ENCODE measurements at places on chromosomes 11 and 22.

DNA sequence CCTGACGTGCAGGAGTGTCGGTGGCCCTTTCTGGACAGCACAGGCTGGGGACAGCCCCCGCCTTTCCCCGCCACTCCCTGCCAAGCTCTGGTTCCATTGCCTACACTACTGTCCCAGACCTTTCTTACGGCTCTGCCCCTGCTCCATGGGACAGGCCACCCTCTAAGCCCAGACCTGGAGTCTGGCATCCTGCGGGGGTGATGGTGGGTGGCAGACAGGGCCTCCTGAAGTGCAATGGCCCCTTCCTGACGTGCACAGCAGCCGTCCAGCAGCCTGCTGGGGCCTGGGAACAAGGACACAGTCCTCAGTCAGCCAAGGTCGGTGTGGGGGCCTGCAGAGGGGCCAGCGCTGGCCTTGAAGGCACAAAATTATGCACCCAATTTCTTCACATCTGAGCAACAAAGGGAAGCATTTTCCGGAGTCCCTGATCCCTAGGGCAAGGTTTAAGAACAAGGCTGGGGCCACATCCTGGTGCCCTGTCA is 79.7 kb upstream of the KCNQ1OT1 start:
- DNase-seq = no peak

- no peak for DNase-seq
Measured at GRCh38 chr22:45237065-45237990, 3.4 kb downstream of the KIAA0930 start.

DNA sequence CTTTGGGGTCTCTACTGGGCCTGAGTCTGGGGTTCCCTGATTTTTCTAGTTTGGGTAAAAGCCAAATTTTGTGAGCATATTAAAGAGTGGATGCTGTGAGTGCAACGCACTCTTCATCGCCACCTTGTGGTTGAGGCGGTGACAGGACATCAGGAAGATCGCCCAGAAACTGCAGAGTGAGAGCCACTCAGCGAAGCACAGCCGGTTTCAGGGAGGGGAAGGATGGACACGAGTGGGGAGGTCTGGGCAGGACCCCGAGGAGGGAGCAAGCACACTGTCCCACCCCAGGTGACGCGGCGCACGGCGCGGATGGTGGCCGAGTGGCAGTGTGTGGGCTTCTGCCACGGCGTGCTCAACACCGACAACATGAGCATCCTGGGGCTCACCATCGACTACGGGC is 9.1 kb downstream of the SELENOO start:
- DNase-seq = peak; percentile 73

DNA sequence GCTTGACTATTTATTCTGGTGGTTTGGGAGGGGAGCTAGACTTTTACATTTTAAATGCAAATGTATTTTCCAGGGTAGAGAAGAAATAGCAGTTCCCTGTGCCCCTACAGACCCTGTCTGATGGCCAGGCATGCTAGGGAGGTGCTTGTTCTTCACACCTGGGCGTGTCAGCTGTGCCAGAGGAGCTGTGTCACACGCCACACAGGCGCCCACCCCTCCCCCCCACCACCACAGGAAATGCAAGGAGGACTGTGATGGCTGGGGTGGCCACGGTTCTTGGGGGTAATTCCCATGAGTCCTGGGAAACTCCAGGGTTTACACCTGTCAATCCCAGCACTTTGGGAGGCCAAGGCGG is 82.2 kb downstream of the FLI1 start:
- peak; percentile 19 for DNase-seq

- DNase-seq = peak; percentile 40
Measured at GRCh38 chr22:30261134-30261533, 5.5 kb downstream of the OSM start.

GRCh38 chr11:117888139-117888566 is 11.7 kb upstream of the FXYD6 start:
- no peak for DNase-seq

DNA sequence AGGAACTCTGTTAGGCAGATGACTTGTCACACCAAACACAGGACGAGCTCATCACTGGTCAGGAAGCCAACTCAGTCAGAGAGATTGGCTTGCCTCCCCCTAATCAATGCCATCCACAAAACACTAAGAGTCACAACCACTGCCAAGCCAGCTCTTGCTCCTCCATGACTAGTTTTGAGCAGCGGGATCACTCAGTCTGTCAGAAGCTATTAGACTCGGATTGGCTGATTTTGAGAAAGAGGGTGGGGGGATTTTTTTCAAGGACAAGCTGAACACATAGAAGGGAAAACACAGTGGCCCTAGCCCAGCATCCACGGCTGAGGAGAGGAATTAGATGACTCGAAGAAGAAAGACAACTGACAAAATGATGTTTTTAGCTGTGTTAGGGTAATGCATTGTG is 55.9 kb downstream of the SEZ6L start:
- DNase-seq = no peak

DNA sequence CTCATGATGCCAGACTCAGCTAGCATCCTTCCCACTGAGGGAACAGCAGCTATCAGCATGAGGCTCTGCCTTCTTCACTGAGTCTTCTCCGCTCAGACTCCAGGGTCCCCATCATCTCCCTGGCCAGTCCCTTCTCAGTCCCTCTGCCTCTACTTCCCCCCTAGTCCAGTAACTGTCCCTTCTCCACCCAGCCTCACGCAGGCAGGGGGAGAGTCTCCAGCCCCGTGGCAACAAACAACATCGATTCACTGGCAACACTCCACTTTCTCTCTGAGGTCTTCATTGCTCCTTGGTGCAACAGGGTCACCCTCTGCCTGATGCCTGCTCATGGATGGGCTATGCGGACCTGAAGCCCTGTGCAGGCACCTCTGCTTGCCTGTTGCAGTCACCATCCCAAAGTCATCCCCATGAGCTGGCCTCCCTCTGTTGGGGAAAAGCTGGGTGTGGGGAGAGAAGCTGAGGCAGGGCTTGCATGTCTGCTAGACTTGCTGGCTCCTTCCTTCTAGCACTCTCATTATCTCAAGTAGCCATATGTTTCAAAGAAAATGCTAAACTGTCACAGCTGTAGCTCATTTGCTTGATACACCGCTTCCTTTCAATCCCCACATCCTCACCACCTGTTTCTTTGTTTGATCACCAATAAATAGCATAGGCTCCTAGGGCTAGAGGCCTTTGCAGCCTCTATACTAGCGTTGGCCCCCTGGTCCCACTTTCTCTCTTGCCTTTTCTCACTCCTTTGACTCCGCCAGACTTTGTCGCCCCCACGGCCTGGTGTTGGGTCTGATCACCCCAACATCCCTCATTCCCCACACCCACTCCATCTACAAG is 4.3 kb upstream of the BCR start:
- no peak for DNase-seq

DNA sequence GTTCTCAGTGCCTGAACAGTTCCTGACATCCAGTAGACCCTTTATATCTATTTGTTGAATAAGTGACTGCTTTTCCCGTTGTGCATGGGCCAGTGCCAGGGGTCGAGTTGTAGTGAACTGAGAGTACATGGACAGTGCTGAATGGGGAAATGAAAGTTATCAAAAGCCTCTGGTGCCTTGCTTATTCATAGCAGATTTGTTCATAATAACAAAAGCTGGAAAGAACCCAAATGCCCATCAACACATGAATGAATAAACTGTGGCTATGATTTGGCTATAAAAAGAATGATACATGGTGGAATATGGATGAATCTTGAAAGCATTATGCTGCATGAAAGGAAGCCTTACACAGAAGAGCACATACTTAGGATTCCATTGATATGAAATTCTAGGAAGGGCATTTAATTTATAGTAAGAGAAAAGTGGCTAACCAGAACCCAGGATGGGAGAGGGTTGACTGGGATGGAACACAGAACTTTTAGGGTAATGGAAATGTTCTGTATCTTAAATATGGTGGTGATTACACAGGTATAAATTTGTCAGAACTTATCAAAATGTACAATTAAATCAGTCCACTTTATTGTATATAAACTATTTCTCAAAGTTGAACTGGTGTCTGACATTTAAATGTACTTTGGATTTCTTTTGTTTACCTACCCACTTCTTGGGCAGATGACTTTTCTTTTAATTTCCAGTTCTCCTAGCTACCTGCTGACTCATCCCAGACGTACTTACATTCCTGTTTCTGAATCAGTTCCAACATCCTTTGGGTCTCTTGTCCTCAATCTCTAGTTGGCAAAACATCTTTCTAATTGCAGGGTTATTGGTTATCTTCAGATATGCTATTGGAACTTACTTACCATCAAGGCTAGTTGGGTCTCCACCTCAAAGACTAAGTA is 42.8 kb downstream of the PACS1 start:
- no peak for DNase-seq

DNA sequence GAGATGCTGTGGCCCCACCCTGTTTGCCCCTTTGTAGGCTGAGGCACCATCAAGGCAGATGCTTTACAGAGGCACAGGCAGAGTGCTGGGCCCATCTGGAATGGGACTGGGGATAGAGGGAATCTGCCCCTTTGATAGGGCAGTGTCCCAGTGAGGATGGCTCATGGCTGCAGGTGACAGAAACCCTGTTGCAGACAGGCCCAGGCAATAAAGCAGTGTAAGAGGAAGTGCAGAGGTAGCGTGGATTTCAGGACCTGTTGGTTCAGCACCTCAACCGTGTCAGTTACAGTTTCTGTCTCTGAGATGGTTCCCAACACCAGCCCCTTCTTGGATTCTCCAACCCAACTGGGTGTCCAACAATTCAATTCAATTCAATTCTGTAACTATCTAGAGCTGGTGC is 25.1 kb downstream of the PRDM11 start:
- DNase-seq = no peak

GRCh38 chr11:27857014-27857413 is 156.8 kb upstream of the BDNF start:
- no peak for DNase-seq

DNA sequence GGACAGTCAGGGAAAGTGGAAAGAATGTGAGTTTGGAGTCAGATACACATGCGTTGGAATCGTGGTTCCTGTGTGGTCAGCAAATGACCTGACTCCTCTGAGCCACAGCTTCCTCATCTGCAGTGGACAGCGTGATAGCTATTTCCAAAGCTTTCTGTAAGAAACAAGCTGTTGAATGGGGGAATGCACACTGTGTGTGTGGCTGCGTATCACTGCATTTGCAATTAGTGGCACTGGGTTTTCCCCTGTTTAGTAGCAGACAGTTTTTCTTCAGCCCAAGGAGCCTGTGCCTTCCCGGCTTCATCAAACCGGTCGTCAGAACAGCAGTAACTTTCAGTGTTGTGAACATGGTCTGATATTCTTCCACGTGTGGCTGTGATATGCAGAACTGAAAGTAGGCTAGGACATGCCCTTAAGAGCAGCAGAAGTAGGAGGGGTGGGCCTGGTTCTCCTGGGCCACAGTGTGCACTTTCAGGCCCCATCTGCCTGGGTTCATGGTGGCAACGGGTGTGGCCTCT is 121.5 kb downstream of the RRAS2 start:
- DNase-seq = no peak
